ENCODE measurements at places on chromosomes 12 and 14.

- no peak for DNase-seq
Observed at GRCh38 chr14:50619569-50620141, 48.5 kb downstream of the SAV1 start.

DNA sequence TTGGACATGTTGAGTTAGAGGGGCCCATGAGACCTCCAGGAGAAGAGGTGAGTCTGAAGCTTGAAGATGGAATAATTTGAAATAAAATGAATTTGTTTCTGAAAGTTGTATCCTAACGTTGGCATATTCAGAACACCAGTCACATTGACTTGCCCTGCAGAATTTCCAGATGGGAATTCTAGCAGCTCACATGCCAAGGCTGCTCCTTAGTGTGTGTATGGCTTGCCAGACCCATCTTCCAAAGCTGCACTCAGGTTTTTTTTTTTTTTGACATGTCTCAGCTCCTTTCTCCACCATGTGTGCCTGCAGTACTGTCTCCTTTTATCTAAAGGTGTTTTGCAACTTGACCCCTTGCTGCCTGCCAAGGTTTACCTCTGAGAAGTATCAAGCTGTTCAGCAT lies 261.9 kb downstream of the NRXN3 start:
- no peak for DNase-seq

GRCh38 chr12:116591855-116592637 lies 32.9 kb downstream of the MAP1LC3B2 start:
- no peak for DNase-seq

GRCh38 chr12:32603858-32604257 lies 75.2 kb upstream of the DNM1L start:
- no peak for DNase-seq

GRCh38 chr12:119949145-119949544 lies 39.9 kb upstream of the BICDL1 start:
- no peak for DNase-seq

DNA sequence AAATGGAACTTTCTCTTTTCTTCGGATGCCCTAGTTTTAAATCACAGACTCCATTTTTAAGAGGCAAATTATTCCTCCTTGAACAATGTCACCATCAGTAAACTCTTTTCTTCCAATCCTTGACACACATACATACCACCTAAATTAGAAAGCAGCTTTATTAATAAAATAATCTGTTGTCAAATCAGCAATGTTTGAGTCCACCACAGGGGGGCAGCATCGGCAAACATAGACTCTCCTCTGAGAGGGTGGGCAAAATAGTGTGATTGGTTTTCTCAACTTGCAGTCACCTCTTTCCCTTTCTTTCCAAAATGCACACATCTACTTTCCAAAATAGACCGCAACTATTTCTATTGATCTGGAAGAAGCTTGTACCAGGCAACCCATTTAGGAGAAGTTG lies 438.4 kb upstream of the OR4E1 start:
- DNase-seq, result no peak

- DNase-seq, result no peak
Observed at GRCh38 chr12:12616512-12617310, 5.0 kb downstream of the CREBL2 start.

GRCh38 chr12:11727133-11727664 lies 77.7 kb downstream of the ETV6 start:
- DNase-seq, result peak; percentile 46

- DNase-seq, result no peak
Observed at GRCh38 chr12:108807476-108807875, 49.9 kb downstream of the SSH1 start.
